ENCODE measurements at places on chromosomes 5 and 9.

DNA sequence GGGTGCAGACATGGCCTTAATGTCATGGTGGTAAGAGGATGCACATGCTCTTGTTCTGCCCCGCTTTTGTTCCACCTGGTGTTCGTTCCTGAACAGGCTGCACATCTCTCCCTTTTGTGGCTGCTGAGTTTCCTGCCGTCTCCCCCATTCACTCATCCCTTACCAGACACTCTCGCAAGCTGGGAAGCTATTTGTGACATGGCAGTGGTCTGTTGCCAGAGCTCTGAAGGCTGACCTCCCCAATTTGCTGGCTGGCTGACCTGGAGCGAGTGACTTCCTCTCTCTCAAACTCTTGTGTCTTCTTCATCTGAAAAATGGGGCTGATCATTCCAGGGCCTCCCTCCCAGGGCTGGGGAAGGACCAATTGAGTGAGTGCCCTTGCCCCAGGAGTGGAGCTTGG is 35.9 kb downstream of the HRH2 start:
- H3K4me1 ChIP-seq: no peaks in the 10 kb centered on the region
- H3K27ac ChIP-seq: no peak overlapping the region
- H3K27me3 ChIP-seq: peaks cover 37% of the 10 kb centered on the region
- no peak overlapping the region for H3K4me3 ChIP-seq

DNA sequence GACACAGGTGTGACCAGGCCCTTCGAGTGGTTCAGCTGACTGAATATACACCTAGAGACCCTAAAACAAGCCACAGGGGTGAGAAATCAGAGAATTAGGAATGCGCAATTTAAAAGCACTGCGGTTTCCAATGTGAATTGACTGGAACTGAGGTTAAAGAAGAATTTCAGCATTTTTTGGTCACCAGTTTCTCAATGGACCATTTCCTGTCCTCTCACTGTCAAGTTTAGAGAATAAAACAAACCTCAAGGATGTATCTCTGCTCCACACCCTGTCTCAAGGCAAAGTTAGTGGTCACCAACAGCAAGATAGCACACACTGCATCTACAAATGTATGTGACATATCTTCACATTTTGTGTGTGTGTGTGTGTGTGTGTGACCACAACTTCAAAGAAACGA is 143.8 kb upstream of the MAP3K1 start:
- no peaks in the 10 kb centered on the region for H3K36me3 ChIP-seq
- H3K27me3 ChIP-seq: no peaks in the 10 kb centered on the region
- H3K4me3 ChIP-seq: no peak overlapping the region

DNA sequence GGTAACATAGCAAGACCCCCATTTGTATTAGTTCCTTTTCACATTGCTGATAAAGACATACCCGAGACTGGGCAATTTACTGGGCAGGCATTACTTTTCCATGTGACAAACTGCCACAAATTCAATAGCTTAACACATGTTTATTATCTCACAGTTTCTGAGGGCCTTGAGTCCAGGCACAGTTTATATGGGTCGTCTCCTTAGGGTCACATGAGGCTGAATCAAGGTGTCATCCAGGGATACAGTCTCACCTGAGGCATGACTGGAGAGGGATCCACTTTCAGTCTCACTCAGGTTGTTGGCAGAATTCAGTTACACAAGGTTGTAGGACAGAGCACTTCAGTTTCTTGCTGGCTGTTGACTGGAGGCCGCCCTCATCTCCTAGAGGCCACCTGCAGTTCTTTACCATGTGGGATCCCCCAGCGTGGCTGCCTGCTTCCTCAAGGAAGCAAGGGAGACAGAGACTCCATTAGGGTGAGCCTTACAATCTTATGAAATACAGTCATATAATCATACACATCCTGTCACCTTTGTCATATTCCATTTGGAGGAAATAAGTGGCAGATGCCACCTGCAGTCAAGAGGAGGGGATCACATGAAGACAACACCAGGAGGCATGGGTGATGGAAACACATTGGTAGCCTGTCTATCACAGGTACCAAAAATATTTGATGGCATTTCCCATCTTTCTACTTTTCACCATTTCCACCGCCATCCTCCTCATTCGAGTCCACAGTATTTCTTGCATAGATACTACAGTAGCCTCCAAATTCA is 15.1 kb upstream of the ERAP1 start:
- H3K27me3 ChIP-seq: no peaks in the 10 kb centered on the region
- H3K4me1 ChIP-seq: peaks cover 24% of the 10 kb centered on the region
- H3K27ac ChIP-seq: no peak overlapping the region
- no peak for DNase-seq
- no peak overlapping the region for H3K4me3 ChIP-seq

- no peaks in the 10 kb centered on the region for H3K27me3 ChIP-seq
- no peak overlapping the region for H3K4me3 ChIP-seq
- peaks cover 12% of the 10 kb centered on the region for H3K4me1 ChIP-seq
- DNase-seq: no peak
- H3K27ac ChIP-seq: peak overlapping the region; percentile 40
Measured at GRCh38 chr5:65768723-65769346, 46.8 kb downstream of the NLN start.

- H3K27me3 ChIP-seq: no peaks in the 10 kb centered on the region
- H3K4me3 ChIP-seq: no peak overlapping the region
- no peak overlapping the region for H3K27ac ChIP-seq
- H3K36me3 ChIP-seq: no peaks in the 10 kb centered on the region
- H3K4me1 ChIP-seq: no peaks in the 10 kb centered on the region
Measured at GRCh38 chr9:71604197-71605063, 163.9 kb downstream of the CEMIP2 start.

GRCh38 chr5:151171529-151171928 is 13.9 kb upstream of the ANXA6 start:
- H3K36me3 ChIP-seq: no peaks in the 10 kb centered on the region
- H3K4me3 ChIP-seq: no peak overlapping the region
- H3K27ac ChIP-seq: no peak overlapping the region
- no peaks in the 10 kb centered on the region for H3K27me3 ChIP-seq

DNA sequence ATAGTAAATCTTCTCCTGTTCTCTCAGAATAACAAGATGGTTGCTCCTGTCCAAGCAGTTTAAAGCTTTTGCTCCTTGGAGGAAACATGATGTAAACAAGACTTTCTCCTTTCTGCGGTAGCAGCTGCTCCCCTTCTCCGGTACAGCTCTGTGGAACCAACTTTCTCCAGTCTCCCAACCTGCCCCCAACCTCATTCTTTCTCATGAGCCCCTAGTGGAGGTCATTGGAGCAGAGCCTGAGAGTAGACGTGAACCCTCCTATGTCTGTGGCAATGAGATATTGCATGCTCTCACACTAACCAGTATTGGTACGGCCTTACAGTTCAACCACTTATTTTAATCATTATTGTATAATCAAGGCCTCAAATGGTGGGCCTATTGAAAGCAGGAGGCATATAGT is 483.8 kb upstream of the CDH10 start:
- no peaks in the 10 kb centered on the region for H3K36me3 ChIP-seq
- H3K27ac ChIP-seq: no peak overlapping the region
- no peaks in the 10 kb centered on the region for H3K27me3 ChIP-seq
- no peak overlapping the region for H3K4me3 ChIP-seq

- H3K27ac ChIP-seq: no peak overlapping the region
- no peak overlapping the region for H3K4me3 ChIP-seq
- no peaks in the 10 kb centered on the region for H3K36me3 ChIP-seq
- H3K27me3 ChIP-seq: no peaks in the 10 kb centered on the region
- no peak for DNase-seq
- no peaks in the 10 kb centered on the region for H3K4me1 ChIP-seq
Measured at GRCh38 chr5:93890657-93891056, 149.3 kb upstream of the POU5F2 start.

GRCh38 chr9:115640887-115641286 is 512.7 kb upstream of the PAPPA start:
- H3K27me3 ChIP-seq: no peaks in the 10 kb centered on the region
- peaks cover 39% of the 10 kb centered on the region for H3K4me1 ChIP-seq
- peak overlapping the region; percentile 83 for H3K27ac ChIP-seq
- H3K36me3 ChIP-seq: no peaks in the 10 kb centered on the region
- H3K4me3 ChIP-seq: no peak overlapping the region

- no peak overlapping the region for H3K4me3 ChIP-seq
- no peak overlapping the region for H3K27ac ChIP-seq
- no peak for DNase-seq
- H3K4me1 ChIP-seq: no peaks in the 10 kb centered on the region
- no peaks in the 10 kb centered on the region for H3K27me3 ChIP-seq
Measured at GRCh38 chr5:120463006-120463680, 957 bp upstream of the PRR16 start.

GRCh38 chr5:180557217-180557809 is 34.0 kb downstream of the SCGB3A1 start:
- H3K36me3 ChIP-seq: peaks cover 73% of the 10 kb centered on the region
- no peak overlapping the region for H3K4me3 ChIP-seq
- no peak overlapping the region for H3K27ac ChIP-seq
- H3K27me3 ChIP-seq: no peaks in the 10 kb centered on the region
- DNase-seq: no peak
- no peaks in the 10 kb centered on the region for H3K4me1 ChIP-seq

DNA sequence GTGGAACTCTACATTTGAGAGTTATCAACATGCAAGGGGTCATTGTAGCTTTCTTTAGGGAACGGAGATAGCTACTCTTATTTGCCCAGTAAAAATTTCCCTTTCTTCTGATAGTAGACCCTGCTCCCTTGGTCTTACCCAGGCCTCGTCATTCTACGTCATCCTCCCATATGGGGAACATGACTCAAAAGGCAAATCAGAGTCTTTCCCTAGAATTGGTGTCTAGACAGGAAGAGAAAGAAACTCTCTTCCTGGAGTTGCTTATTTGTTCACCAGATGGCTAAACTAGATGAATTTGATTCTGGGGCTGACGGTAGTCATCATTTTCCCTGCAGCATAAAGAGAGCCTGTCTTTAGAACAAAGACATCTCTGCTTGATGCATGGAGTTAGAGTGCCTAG is 12.2 kb upstream of the SLC38A9 start:
- H3K27ac ChIP-seq: no peak overlapping the region
- H3K36me3 ChIP-seq: no peaks in the 10 kb centered on the region
- no peak for DNase-seq

- no peak overlapping the region for H3K4me3 ChIP-seq
- H3K4me1 ChIP-seq: no peaks in the 10 kb centered on the region
- H3K36me3 ChIP-seq: no peaks in the 10 kb centered on the region
- H3K27me3 ChIP-seq: no peaks in the 10 kb centered on the region
- no peak for DNase-seq
- H3K27ac ChIP-seq: no peak overlapping the region
Measured at GRCh38 chr5:139078345-139078744, 119.8 kb downstream of the SIL1 start.

- H3K27ac ChIP-seq: peak overlapping the region; percentile 90
- no peaks in the 10 kb centered on the region for H3K36me3 ChIP-seq
- H3K27me3 ChIP-seq: no peaks in the 10 kb centered on the region
- DNase-seq: peak; percentile 83
- H3K4me1 ChIP-seq: peaks cover 39% of the 10 kb centered on the region
Measured at GRCh38 chr5:143977891-143978461, 166.0 kb downstream of the HMHB1 start.

GRCh38 chr5:163978897-163979296 is 473.5 kb downstream of the MAT2B start:
- H3K27me3 ChIP-seq: peaks cover 8% of the 10 kb centered on the region
- H3K27ac ChIP-seq: no peak overlapping the region
- DNase-seq: no peak
- H3K4me1 ChIP-seq: no peaks in the 10 kb centered on the region
- no peak overlapping the region for H3K4me3 ChIP-seq

DNA sequence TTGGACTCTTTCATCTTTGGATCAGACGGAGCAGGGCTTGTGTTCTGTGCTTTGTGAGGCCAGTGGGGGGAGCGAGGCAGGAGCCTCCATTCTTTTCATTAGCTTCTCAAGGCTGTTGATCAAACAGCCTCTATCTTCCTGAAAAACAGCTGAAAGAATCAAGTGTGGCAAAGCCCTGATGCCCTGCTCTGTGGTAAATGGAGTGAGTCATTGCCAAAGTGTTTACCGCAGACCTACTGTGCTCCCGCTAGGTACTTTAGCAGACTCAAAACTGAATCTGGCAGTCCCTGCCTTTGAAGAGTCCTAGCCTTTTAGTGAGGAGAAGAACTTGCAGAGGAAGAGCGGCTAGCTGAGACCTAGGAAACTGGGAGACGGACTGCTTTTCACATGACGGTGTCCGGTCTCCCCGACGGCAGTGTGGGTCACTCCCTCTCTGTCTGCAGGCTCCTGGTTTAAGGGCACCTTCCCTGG is 3.3 kb downstream of the ANKRD33B start:
- H3K4me1 ChIP-seq: peaks cover 13% of the 10 kb centered on the region
- H3K36me3 ChIP-seq: no peaks in the 10 kb centered on the region
- H3K4me3 ChIP-seq: no peak overlapping the region
- no peaks in the 10 kb centered on the region for H3K27me3 ChIP-seq
- peak; percentile 62 for DNase-seq

DNA sequence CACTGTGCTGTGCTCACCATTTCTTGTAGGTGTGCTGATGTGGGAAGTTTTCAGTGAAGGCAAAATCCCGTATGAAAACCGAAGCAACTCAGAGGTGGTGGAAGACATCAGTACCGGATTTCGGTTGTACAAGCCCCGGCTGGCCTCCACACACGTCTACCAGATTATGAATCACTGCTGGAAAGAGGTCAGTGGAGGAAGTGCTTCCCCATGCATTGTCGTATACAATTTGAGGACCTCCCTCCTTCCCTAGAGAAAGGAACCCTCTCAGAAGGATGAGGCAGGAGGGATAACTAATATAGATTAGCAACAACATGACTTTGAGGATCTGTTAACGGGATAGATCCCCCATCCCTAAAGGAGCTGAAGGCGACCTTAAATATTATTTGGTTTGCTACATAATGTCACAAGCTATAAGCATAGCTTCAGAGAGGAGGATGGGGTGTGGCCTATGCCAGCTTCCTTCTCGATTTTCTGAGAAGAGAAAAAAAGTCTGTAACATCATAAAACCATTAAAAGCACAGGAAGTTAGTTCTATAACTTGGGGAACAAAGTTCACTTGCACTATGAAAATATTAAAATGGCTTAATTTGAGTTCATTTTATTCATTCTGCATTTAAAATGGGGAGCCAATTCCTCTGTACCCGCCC is 17.0 kb upstream of the CYFIP2 start:
- no peaks in the 10 kb centered on the region for H3K36me3 ChIP-seq
- no peak overlapping the region for H3K4me3 ChIP-seq
- no peak for DNase-seq
- H3K4me1 ChIP-seq: no peaks in the 10 kb centered on the region
- H3K27me3 ChIP-seq: no peaks in the 10 kb centered on the region

DNA sequence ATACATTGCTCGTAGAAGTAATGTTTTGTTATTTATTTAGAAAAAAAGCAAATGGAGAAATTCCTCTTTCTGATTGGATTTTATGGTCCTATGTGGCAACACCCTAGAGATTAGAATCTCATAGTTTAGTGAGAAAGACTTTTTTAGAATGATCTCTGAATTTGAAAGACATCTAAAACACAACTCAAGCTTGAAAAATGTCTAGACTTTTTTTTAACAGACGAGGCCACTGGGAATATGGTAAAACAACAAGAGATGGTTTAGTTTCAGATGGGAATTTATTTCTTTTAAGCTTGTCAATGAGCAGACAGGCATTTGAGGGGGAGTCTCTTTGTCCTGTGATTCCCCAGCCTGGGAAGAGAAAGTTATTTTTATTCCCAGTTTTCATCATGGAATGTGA is 122.1 kb downstream of the NTRK2 start:
- no peak overlapping the region for H3K4me3 ChIP-seq
- H3K27ac ChIP-seq: no peak overlapping the region
- DNase-seq: no peak
- no peaks in the 10 kb centered on the region for H3K36me3 ChIP-seq
- no peaks in the 10 kb centered on the region for H3K27me3 ChIP-seq
